Coronary artery (tissue), 2 donors: ENCODE measurements at places on chromosomes 12 and 14.
A peak's percentile ranks its signal among the peaks of the same experiment; 100 is the strongest.

DNA sequence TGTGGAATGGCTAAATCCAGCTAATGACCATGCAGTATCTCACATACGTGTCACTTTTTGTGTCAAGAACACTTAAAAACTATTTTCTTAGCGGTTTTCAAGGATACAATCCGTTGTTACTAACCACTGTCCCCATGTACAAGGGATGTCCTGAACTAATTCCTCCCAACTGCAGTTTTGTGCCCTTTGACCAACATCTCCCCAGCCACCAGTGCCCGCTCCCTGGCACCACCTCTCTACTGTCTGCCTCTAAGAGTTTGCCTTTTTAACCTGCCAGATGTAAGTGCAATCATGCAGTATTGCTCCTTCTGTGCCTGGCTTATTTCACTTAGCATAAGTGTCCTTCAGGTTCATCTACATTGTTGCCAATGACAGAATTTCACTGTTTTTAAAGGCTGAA is 315.7 kb downstream of the TMEM121 start:
- DNase-seq = peak; percentile 36

DNA sequence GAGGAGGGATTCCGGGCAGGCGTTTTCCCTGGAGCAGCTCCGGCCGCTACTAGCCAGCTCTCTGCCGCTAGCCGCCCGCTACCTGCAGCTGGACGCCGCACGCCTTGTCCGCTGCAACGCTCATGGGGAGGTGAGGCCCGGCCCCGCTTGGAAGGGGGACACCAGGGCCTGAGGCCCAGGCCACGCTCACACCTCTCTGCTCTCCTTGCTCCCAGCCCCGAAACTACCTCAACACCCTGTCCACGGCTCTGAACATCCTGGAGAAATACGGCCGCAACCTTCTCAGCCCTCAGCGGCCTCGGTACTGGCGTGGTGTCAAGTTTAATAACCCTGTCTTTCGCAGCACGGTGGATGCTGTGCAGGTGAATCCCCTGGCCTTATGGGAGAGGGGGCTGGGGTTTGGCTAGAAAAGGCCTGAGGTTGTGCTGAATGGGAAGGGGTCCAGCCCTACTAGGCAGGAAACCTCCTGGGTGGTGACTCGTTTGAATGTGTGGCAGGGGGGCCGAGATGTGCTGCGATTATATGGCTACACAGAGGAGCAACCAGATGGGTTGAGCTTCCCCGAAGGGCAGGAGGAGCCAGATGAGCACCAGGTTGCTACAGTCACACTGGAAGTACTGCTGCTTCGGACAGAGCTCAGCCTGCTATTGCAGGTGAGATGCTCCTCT is 597 bp downstream of the RNF31 start:
- DNase-seq = no peak

GRCh38 chr14:79967453-79967852 is 243.9 kb downstream of the DIO2 start:
- DNase-seq = no peak

DNA sequence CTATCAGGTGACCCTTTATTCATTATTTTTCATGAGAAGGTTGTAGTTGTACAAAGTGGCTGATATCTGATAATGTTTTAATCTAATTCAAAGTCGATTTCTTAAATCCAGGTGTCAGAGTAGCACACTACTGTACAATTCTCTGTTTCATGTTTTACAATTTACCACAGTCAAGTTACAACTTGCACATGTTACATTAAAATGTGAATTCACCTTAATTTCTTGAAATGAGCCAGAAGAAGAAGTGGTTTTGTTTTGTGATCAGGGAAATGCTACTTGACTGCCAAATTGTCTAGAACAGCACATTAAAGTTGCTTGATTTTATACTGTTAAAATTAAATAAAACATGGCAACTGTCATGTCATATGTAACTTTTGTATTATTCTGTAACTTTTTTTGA is 23.2 kb downstream of the LRRK2 start:
- DNase-seq = no peak

- DNase-seq = peak; percentile 92
Measured at GRCh38 chr12:103858953-103859601, 18.0 kb upstream of the NT5DC3 start.

DNA sequence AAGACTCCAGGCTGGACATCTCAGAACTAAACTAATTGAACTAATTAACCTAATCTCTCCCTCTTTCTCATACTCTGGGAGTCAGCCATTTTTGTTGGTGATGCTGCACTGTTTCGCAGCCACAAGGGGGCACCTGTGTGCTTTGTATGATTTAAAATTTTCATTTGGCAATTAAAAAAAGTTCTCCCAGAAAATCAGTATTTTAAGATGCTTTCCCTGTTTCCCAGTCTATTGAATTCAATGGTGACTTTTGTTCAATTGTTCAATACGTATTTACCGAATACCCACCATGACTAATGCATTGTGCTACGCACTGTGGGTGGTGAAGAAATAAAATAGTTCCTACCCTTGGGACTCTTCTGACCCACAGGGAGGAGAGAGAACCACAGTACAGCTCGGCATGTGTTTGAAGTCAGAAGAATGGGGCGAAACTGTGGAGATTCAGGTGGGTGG is 63.7 kb downstream of the ZNF664 start:
- DNase-seq = no peak

DNA sequence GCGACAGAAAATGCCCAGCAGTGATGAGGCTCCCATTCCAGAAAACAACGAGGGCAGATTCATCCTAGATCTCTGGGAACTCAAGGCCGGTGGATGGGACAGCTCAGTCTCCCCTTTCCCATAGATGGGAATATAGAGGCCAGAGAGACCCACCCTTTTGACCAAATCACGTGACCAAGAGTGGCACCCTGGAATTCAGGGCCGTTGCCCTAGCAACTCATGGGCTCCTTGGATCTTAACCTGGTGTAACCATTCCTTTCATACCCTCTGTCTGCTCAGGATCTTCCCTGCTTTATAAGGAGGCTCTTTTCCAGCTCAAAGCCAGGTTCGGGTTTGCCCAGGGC is 8.4 kb upstream of the LRTM2 start:
- DNase-seq = no peak

DNA sequence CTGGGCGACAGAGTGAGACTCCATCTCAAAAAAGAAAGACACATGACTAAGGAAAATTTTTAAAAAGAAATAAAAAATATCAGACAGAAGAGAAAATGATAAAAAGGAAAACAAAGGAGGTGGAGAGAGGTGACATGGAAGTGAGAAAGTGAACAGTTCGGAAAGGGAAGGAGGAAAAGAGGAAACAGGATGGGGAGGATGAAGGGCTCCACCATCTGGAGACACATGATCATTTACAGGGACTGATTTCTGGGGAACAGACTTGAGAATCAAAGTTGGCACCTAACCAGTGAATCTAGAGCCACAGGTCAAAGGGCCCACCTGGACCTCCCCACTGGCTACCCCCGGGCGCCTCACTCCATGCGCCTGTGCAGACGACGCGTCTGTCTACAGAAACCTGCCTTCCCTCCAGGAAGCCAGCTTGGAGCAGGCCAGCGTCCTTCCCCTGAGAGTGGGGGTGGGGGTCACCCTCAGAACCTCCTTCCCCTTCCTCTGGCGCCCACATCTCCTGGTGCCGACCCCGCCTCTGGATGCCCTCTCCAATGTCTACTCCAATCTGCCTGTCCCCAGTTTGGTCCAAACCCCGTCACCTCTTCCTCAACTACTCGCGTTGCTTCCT is 60.5 kb downstream of the AMN start:
- no peak for DNase-seq

DNA sequence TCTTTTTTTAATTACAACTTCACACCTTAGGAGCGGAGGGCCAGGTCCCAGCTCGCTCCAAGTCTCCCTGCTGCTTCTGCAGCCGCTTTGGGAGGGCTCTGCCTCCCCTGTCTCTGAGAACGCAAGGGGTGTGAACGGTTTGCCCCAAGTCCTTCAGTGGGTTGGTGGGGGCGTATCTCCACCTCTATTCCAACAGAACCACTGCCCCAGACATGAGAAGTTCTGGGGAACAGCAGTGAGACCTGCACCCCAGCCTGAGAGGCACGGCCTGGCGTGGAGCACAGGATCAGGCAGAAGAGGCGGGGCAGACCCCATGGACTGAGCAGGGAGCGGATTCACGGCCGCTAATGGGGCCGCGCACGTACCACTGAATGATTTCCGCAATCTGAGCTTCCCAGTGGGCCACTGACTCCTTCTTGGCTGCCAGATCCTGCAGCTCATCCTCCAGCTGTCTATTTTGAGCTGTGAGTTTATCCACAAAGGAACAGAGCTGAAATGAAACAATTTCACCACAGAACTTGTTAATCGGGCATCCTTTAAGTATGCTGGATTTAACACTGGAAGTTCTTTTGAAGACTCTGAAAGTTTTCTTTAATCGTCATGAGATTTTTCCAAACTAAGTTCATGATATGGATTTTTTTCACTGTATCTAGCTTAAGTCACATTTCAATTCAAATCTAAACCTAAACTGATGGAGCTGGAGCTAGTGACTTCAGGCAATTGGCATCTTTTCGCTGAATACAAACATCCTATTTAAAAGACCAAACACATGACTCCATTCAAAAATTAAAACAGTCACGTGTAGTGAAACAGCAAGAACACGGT is 44.4 kb downstream of the AMN start:
- no peak for DNase-seq

GRCh38 chr14:33777681-33778080 is 173.2 kb downstream of the EGLN3 start:
- DNase-seq = no peak

GRCh38 chr12:25557830-25558436 is 4.8 kb upstream of the LMNTD1 start:
- no peak for DNase-seq

DNA sequence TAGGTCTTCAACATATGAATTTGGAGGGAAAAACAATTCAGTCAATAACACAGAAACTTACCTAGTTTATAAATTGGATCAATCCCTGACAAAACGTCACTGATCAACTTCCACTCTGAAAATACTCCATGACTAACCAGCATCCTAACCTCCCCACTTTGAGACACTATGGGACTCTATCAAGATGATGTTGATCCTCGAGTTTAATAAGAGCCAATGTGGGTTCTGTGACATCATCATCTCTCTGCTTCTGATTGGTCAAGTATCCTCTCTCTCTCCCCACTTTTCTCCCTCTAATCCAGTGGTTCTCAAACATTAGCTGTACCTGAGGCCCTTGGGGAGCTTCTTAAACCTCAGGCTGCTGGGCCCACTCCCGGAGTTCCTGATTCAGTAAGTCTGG is at the start of gene SMCO2:
SMCO2 (plus strand) TSS at position 301 of the 400 bp plus-strand sequence. CDS start 23,896 bp downstream, outside the sequence.
- DNase-seq = no peak

GRCh38 chr14:68172627-68173026 is 353.0 kb downstream of the RAD51B start:
- no peak for DNase-seq

GRCh38 chr12:117816-118345 is 51.3 kb downstream of the IQSEC3 start:
- no peak for DNase-seq

GRCh38 chr12:70227911-70228310 is 15.3 kb upstream of the CNOT2 start:
- no peak for DNase-seq

DNA sequence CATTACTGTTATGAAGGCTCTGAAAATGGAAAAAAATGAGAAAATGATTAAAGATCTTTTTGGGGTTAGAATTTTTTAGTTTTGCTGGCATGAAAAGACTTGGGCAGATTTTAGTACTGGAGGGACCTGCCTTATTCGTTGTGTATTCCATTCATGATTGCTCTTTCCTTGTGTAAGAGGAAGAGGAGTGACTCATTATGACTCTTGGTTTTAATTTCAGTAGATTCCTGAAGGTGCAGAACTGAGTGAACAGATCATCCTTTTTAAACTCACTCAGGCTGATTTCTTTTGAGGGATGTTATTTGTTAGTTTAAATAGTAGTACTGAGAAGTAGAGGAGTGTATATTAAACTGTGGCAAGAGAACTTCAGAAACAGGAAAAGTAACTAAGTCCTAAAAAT is 41.6 kb downstream of the AKAP6 start:
- DNase-seq = no peak

- DNase-seq = no peak
Measured at GRCh38 chr14:91177073-91178034, 63.5 kb downstream of the DGLUCY start.

- DNase-seq = peak; percentile 26
Measured at GRCh38 chr14:24246765-24247212, 4.4 kb upstream of the TINF2 start.

- DNase-seq = no peak
Measured at GRCh38 chr12:18706798-18707197, 31.0 kb downstream of the PLCZ1 start.

- no peak for DNase-seq
Measured at GRCh38 chr12:28035500-28035899, 63.0 kb upstream of the PTHLH start.

DNA sequence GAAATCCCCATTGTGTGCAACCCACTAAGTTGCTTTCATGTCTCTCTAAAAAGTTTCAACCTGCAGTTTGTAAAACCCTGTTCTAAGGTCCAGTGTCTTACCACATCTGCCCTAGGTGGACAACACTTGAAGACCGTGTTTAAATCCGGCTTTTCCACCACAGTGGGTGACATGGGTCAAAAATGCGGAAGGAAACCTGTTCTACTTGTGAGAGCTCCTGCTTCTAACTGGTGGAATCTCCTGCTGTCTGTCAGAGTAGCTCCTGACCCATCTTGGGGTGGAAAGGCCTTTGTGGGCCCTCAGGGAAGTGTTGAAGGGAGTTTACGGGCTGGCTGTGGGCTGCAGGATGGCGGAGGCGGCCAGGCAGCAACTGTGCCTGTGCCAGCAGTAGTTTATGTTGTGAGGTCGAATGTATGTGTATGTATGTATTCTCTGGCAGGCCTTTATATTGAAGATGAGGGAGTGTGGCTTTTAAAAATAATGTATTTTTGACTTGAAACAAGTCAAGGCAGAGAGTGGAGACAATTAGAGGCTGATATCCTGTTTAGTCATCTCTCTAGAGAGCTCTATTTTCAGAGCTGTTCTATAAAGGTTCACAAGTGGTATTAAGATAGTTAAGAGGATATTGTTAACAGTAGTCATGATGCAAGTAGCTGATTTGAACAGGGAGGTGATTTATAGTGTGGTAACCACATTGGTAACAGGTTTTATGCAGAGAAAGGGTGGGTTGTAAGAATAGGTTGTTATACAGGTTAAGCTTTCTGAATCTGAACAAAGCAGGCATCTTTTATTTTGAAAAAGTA is 67.0 kb downstream of the PRKCH start:
- no peak for DNase-seq

DNA sequence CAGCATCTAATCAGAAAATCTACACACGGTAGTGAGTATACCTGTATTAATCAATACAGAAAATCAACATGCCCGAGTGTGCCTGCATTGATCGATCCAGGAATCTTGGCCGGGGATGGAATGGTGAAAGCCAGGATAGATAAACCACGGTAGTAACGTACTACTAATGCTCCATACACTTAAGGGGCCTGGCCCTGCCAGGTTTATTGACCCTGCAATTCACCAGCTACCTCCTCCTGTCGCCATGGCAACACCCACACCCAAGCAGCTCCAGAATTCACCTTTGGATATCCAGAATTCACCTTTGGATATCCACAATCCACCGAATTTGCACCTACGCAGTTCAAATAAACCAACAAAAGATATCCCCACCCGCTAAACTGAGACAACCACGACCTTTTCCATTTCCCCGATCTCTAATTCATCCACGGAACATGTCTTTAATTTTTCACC is 14.8 kb upstream of the CALM1 start:
- no peak for DNase-seq
